Stimulated activated CD8-positive, alpha-beta memory T cell treated with anti-CD3 and anti-CD28 coated beads, Interleukin-2, amount 100 ng/mL, for 1 hour (primary cell): ENCODE measurements at places on chromosomes 16 and 17.

- no peak for DNase-seq
These were observed 2.9 kb upstream of the CACNG3 start for GRCh38 chr16:24253192-24253591.

DNA sequence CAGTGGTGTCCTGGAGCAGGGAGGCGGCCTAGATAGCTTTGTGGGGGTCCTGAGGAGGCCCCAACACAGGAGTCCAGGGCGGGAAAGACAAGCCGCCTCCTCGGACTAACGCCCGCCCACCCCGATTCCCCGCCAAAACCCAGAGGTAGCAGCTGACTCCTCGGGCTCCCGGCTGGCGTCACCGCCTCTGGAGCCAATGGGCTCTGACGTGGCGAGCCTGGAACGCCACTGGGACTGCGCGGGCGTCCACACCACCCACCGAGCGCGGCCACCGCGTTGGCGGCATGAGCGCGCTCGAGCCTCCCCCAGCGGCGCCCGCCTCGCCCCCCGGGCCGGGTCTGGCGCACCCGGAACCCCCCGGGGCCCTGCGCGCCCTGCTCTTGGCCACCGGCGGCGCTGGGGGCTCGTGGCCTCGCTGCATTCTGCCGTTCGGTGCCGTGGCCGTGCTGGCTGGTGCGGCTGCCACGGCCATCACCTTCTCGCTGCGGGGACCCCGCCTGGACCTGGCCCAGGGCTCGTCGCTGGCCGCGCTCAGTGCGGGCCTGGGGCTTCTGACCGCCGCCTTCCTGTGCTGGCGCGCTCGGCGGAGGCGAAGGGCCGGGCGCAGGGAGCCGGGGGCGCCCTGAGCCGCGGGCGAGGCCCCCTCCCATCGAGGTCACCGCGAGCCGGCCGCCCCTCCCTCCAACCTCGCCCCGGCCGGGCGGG is 3.4 kb upstream of the NTN3 start:
- no peak for DNase-seq

DNA sequence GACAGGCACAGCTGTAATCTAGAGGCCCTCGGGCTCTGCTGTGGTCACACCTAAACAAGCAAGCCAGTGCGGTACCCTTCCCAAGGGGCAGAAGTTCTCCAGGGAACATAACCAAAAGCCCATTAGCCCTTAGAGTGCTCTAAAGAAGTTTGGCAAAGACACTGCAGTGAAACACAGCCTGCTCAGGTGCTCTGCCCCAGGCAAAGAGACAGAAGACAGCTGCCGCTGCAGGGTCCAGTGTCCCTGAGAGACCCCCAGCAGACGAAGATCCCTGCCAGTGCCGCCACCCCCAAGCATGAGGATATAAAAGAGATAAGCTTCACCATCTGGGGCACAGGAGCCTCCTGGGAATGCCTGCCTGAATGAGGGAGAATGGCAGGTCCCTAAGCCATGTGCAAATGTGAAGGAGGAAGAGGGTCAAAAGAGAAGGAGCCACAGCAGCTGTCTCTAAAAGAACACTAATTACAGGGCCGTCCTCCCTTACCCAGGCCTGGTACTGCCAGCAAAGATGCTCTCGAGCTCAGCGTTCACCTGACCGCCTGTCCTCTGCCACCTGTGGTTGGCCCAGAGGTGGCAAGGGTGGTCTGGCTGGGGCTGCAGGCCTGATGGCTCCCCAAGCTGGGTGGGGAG is 29.7 kb downstream of the CUEDC1 start:
- DNase-seq = no peak

DNA sequence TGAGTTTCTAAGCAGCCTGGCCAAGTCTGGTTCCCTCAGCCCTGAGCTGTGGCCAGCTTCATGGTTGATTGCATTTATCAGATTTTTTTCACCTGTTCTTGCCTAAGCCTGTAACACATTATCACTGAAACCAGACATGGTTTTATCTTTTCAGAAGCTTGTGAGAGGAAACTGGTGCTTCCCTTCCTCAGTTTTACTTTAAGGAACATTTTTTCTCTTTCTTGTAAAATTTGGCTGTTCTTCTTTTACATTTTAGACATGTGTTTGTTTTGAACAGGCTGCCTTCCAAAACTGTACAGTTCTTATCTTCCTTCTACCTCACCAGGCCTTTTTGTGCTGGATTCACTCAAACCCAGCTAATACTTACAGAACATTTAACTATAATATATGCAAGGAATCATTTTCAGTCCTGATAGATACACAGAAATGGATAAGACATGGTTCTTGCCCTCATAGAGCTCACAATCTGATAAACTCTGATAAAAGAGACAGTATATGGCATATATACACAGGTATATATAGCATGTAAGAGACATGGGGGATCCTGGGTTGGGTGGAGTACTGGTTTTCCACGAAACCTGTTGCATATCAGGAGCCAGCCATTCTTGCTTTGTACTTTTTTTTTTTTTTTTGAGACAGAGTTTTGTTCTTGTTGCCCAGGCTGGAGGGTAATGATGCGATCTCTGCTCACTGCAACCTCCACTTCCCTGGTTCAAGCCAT is 44.5 kb downstream of the ZNRF1 start:
- no peak for DNase-seq

GRCh38 chr17:14902297-14902696 is 362.8 kb downstream of the PMP22 start:
- DNase-seq = no peak

DNA sequence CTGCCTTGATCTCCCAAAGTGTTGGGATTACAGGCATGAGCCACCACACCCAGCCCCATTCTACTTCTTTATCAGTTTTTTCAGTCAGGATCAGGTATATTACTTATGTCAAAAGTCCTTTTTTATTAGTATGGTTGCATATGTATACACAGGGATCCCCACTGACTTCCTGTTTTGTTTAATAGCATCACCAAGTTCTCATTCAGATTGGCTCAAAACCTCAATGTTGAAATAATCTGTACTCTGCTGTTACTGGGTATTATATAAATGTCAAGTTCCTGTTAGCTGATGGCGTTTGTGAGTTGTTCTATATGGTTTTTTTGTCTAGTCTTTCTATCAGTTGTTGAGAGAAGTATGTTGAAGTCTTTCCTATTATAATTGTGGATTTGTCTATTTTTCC is 168.5 kb downstream of the BCAS3 start:
- DNase-seq = no peak

DNA sequence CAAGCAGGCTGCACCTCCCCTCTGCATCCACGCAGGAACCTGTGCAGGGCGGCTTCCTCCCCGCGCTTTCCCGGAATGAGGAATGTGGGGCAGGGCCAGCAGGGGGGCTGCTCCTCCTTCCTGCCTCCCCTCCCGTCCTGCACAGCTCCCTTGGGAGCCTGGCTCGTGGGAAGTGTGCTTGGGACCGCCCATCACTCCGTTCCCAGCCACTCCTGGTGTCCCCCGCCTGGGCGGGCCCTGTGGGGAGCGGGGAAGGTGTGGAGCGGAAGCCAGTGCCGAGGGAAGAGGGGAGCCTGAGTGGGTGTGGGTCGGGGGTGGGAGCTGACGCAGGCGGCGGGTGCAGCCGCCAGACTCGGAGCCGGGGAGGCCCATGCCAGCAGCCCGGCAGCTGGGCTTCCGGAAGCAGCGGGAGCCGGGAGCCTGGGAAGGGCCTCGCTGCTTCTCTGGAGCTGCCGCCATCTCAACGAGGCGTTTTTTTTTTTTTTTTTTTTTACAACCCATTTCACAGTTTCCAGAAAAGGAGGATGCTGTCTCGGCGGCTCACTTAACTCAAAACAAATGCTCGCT is 24.1 kb downstream of the BAHCC1 start:
- no peak for DNase-seq

DNA sequence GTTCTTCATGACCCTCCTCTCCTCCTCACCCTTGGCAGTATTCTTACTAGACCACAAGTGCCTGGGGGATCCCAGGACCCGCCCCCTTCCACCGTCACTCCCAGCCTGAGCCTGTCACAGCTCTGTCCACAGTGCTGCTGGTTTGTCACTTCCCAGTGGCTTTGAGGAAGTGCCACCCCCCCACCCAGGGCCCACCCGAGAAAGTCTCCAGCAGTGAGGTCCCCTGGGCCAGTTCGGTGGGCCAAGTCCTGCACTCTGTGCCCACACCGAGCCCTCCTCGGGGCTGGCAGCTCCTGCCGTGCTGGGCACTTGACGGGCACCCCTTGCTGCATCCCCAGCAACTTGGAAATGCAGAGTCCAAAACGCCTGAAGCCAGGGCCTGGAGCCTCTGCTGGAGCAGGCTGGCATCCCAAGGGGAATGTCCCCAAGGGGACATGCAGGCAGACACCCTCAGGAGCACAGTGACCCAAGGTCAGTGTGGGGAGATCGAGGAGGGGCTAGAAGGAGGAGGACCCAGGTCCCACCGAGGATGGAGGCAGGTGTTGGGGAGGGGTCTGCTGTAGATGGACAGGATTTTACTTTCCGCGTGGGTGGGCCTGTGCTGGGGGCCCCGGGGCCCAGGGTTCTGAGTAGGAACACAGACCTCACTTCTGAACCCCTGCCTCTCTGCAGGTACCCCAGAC is 15.5 kb downstream of the MMP15 start:
- no peak for DNase-seq

- DNase-seq = no peak
These were observed 20.9 kb downstream of the HLF start for GRCh38 chr17:55285340-55286301.

DNA sequence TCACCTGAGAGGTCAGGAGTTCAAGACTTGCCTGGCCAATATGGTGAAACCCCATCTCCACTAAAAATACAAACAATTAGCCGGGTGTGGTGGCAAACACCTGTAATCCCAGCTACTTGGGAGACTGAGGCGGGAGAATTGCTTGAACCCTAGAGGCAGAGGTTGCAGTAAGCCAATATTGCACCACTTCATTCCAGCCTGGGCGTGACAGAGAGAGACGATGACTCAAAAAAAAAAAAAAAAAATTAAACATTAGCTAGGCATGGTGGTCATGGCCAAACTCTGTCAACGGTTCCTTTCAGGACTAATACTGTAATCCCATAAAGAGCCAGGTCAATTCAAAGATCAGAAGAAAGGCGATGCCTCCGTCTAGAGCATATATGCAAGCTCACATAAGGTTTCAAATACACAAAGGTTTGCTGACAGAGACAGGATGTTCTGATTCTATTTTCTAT is 2.4 kb downstream of the RNF157 start:
- DNase-seq = no peak

DNA sequence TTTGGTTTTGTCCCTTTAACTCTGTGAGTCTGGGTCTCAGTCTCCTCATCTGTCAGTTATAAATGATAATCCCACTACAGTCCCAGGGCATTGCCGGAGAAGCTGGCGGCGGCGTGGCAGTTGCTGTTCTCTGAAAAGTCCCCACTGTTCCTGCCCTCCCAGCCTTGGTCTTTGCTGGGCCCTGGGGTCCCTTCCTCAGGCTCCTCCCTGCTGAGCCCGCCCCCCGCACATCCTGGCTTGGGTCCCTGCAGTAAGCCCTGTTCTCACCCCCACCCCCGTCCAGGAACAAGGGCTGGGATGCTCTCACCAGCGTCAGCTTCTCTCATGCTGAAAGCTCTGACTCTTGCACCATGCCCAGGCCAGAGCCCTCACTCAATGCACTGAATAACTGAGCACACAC is 35.3 kb upstream of the PEMT start:
- DNase-seq = no peak

DNA sequence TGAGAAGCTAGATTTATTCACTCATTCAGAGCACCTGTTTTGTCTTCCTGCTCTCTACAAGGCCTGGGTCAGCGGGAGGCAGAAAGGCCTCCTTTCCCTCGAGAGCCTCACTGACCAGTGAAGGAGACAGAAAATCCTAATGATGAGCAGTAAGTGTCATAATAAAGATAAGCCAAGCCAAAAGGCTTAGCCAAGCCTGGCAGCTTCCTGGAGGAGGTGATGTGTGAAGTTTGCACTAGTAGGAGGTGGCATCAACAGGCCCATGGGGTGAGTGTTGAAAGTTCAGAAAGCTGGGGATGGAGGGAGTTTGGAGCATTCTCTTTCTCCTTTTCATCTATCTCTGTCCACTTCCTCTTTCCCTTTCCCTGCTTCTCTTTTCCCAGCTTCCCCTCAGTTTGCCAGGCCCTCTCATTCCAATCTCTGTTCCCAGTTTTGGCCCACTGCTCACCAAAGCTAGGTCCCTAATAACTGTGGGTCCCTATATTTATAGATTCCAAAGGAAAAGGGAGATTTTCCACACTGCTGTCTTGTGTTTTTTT is 16.5 kb upstream of the SPNS3 start:
- no peak for DNase-seq

GRCh38 chr16:30184891-30185682 is 1.7 kb downstream of the CORO1A start:
- DNase-seq = no peak

GRCh38 chr16:77158293-77158692 is 32.7 kb upstream of the MON1B start:
- no peak for DNase-seq

DNA sequence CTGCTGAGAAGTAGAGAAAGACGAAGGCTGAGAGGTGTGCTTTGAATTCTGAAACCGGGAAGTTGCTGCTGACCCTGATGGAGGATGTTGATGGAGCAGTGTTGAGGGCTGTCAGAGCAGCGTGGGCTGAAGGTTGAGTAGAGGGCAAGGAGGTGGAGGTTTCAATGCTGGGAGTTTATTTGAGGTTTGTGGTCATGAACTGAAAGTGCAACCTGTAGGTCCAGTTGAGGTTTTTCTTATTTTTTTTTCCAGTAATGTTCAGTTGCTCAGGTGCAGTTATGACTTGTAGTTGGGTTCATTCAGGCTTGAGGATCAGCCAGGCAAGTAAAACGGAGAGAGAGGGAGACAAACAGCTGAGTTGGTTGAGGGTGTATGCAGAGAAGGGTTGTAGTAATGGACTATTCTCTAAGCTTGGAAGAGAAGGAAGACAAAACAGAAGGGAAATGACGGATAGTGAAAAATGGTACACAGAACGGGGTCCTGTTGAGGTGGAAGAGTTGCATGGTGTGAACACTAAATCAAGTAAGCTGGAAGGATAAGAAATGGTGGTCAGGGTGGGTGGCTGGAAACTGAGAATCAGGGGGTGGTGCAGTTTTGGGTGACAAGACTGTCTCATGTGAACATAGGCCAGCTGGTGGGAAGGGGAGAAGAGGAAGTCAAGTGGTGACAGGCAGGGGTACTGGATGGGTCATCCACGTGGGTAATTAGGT is 8.7 kb upstream of the UBE2G1 start:
- DNase-seq = no peak

- DNase-seq = no peak
These were observed 44.0 kb downstream of the GPRC5B start for GRCh38 chr16:19840524-19841110.

GRCh38 chr17:75633486-75634375 is 497 bp downstream of the SMIM5 start:
- no peak for DNase-seq
